ENCODE measurements at places on chromosomes 4 and X.

DNA sequence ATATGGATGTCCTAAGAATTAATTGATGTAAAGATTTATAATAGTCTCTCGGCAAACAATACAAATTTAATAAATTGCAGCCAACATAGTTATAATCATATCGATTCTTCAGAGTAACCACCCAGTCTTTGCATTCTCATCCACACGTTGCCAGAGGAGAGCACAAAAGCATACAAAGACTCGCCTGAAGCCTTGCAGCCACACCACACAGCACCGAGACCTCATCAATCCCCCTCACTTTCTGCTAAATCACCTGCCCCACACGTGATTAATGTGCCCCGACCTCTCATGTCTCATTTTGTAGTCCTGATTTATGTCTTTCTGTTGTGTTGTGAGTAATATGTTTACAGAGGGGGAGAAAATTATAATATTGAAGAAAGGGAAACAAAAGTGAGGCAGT lies 510.4 kb downstream of the TRIML1 start:
- DNase-seq: no peak

DNA sequence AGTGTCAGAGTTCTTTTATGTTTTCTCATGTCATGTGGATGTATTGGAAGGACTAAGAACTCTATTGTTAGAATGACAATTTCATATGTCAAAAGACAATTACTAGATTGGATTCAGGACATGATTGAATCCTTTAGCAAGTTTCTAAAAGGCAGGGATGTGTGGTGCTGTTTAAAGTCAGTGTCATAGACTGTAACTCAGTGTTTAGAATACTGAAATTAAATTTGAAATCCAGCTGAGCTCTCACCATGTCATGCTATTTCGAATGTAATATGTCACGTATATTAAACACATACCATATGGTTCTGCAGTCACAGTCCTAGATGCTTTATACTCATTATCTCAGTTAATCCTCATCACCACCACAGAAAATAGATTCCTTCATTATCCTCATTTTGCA lies 7.8 kb downstream of the GUCY1B1 start:
- no peak for DNase-seq

DNA sequence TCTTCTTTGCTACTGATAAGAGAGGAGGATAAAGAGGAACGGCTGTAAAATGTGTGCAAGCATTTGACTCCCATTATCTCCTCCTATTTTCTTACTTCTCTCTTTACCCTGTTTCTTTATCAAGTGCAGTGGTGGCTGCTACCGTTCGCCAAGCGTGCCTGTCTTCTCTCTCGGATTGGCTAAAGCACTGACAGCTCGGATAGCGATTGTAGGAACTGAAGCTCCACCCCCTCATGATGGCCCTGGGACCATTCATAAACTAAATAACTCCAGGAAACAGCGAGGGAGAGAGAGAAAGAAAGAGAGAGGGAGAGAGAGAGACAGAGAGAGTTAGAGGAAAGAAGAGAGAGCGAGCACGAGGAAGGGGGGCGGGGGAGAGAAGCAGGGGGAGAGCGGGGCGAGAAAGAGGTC lies 305 bp upstream of the MAB21L2 start:
- no peak for DNase-seq

DNA sequence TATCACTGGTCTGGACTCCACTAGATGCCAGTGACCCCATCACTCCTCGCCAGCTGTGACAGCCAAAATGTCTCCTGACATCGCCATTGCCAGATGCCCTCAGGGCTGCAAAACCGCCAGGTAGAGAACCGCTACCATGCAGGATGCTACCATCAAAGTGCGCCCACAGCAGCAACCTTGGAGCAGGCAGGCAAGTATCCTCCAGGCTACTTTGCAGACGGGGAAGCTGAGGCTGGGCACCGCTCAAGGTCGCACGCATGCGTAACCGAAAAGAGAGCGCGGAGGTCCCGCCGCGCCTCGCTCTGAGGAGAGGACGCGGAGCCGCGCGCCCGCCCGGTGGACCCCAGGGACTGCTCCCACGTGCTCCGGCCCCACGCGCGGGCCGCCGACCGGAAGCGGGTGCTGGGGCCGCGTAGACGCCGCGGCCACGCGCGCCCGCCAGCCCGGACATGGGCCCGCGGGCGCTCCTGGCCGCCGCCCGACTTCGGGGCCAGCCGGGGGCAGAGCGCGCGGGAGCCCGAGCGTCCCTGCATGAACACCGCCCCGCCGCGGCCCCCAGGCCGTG lies at the start of gene STS:
Gene STS (plus strand): TSS at position 300 of the 565 bp plus-strand sequence. CDS start 105,488 bp downstream, outside the sequence.
- DNase-seq: no peak

GRCh38 chrX:97229318-97229717 lies 345.6 kb downstream of the RPA4 start:
- DNase-seq: no peak

- DNase-seq: no peak
These were observed 27.9 kb upstream of the PAPSS1 start for GRCh38 chr4:107747748-107748486.

DNA sequence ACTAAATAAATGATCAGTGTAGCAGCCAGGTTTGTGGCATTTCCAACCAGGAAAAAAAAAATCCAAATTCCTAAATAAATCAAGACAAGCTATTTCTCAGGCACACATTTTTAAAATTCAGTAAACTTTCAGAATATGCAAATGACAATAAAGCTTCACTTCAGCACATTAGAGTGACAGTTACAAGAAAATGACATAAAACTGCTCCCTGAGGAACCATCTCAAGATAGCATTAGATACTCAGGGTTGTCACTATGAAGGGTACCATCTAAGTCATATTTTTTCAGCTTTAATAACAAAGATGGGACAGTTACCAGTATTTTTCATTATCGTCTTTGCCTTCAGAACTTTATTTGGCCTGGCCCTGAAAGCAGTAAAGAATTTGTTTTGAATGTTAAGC lies 411.3 kb upstream of the RASGEF1B start:
- DNase-seq: no peak

GRCh38 chr4:182367153-182367552 lies 124.0 kb downstream of the TENM3 start:
- no peak for DNase-seq

- no peak for DNase-seq
These were observed 391.2 kb downstream of the ANKRD50 start for GRCh38 chr4:124321364-124321763.
